ENCODE measurements at places on chromosomes 1 and 21.

- DNase-seq: no peak
Observed at GRCh38 chr1:2382621-2383361, 8.6 kb downstream of the MORN1 start.

DNA sequence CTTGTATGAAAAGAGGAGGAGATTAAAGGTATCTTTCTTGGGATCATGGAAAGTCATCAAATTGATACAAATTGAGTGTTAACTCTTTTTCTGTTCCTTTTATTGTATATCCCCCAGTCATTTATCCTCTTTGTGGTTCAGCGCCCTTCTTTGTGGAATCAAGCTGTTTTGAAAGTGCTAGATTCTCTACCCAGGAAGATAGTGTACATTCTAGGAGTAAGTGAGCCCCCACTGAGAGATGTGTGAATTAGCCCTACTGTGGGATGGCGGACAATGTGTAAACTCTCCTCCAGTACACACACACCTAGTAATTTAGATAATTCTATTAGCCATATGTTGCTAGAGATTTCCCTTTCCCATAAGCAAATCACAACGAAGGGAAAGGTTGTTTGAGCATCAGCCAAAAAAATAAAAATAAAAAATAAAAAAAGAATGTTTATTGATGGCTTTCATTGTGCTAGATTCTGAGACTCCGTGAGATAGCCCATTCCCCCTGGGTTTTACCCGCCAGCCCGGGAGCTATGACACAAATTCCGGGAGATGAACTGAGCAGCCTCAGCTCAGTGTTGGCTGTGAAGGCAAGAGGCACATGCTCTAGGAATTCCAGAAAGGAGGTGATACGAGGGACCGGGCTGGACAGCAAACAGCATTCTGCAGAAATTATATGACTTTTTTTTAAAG is 378.4 kb upstream of the RUNX1 start:
- DNase-seq: no peak

- DNase-seq: no peak
Observed at GRCh38 chr1:11132563-11133293, 33.1 kb upstream of the EXOSC10 start.

- DNase-seq: peak; percentile 88
Observed at GRCh38 chr1:192747943-192748342, 60.9 kb upstream of the RGS2 start.

- peak; percentile 37 for DNase-seq
Observed at GRCh38 chr1:170765712-170766330, 101.9 kb downstream of the PRRX1 start.

DNA sequence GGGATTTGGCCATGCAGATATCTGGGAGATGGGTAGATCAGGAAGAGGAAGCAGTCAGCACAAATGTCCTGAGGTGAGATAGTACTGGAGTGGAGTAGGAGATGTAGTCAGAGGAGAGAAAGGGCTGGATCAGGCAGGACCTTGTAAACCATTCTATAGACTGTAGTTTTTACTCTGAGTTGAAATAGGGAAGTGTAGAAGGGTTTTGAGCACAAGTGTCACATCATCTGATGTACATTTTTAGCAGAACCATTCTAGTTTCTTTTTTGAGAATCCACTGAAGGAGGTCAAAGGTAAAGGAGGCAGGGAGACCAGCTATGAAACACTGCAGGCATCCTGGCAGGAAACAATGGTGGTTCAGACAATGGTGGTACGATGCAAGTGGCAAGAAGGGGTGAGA is 194.6 kb upstream of the RRP15 start:
- DNase-seq: no peak

GRCh38 chr1:116767782-116768382 is 13.7 kb downstream of the CD2 start:
- no peak for DNase-seq

DNA sequence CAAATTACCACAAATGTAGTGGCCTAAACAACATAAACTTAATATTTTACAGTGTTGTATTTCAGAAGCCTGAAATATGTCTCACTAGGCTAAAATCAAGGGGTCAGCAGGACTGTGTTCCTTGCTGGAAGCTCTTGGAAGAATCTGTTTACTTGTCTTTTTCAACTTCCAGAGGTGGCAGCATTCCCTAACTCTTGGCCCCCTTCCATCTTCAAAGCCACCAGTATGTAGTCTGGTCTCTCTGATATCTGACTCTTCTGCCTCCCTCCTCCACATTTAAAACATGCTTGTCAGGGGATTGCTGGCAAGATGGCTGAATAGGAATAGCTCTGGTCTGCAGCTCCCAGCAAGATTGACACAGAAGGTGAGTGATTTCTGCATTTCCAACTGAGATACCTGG is 567.5 kb downstream of the PLA2G4A start:
- DNase-seq: peak; percentile 58

- DNase-seq: no peak
Observed at GRCh38 chr1:163013826-163014600, 55.1 kb upstream of the RGS4 start.

- no peak for DNase-seq
Observed at GRCh38 chr1:67860776-67861175, 27.5 kb upstream of the GNG12 start.

- DNase-seq: no peak
Observed at GRCh38 chr1:31482482-31483011, 69.5 kb downstream of the SERINC2 start.

GRCh38 chr21:46119637-46120271 is 21.8 kb downstream of the COL6A2 start:
- no peak for DNase-seq

DNA sequence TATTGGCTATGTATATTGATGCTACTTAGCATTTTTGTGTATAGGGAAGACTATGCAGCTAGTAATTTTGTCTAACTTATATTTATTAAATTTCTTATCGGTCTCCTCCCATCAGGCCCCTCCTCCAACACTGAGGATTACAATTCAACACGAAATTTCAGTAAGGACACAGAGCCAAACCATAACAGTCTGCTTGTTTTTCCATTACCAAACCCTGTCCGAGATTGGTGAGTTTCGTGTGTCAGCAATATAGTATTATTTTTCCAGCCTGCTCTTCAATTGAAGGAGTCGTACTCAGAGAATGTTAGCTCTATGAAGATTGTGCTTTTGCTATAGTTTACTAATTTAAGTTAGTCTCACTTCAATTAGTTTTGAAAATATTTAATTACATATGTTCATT is 1495.3 kb downstream of the MRPL39 start:
- DNase-seq: no peak

DNA sequence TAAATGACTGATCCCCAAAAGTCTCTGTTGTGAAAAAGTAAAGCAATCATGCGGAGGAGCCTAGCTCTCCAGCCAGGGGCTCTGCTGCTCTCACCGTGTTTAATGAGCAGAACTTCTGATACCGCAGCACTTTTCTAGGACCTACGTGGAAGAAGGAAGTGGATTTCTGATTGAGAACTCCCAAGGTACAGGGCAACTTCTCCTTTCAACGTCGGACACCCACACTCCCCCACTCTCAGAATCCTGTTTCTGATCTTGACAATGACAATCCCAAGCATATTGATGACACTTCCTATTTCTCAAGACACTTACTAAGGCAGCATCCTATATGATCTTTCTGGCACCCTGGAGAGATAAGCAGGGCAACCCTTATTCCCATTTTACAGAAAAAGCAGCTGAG is 78.4 kb downstream of the PROX1 start:
- no peak for DNase-seq

DNA sequence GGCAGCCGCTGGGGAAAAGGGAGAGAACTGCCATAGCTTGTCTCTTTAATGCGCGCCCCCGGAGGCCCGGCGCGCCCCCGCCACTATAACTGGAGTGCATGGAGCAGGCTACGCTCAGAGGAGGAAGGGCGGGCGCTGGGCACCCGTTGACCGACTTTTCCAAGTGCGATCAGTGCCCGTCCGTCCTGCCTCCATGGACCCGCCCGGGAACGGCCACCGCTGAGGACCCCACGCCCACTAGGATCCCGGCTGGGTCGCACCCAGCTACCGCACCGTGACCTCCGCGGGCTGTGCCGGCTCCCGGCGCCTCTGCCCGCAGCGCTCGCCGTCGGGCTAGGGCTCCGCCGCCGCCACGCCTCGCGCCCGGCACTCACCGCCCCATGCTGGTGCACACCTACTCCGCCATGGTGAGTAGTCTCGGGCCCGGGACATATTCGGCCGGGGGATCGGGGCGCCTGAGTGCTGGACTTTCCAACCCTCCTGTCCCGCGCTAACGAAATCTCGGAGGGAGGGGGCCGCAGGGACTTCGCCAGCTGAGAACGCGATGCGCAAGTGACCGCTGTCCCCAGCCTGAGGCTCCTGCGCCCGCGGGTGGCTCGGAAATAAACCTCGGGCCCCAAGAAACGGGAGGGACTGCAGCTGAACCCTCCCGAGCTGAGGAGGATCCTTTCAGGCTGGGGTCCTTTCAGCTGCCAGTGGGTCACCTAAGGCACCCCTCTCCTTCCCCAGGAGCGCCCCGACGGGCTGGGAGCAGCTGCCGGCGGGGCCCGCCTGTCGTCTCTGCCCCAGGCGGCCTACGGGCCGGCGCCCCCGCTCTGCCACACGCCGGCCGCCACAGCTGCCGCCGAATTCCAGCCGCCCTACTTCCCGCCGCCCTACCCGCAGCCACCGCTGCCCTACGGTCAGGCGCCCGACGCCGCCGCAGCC is at the start of gene TFAP2E:
TFAP2E (plus strand) TSS at position 117 of the 927 bp plus-strand sequence; CDS start at position 381, 264 bp downstream.
- DNase-seq: peak; percentile 32

DNA sequence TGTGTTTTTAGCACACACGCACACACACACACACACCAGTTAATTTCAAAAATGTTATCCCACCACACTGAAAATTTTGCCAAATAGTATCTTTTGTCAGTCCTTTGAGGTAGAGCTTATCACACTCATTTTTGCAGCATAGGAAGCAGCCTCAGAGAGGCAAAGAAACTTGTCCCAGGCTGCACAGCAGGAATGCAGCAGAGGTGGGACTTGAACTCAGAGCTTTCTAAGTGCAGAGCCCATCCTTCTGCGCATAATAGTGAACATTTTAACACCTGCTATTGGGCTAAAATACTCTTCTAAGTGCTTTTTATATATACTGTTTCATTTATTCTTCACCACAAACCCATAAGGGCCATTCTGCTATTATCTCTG is 15.0 kb downstream of the FHAD1 start:
- no peak for DNase-seq

GRCh38 chr21:33036430-33037162 is 10.9 kb downstream of the OLIG2 start:
- peak; percentile 9 for DNase-seq

- no peak for DNase-seq
Observed at GRCh38 chr1:114328361-114328904, 174.8 kb upstream of the SYT6 start.

DNA sequence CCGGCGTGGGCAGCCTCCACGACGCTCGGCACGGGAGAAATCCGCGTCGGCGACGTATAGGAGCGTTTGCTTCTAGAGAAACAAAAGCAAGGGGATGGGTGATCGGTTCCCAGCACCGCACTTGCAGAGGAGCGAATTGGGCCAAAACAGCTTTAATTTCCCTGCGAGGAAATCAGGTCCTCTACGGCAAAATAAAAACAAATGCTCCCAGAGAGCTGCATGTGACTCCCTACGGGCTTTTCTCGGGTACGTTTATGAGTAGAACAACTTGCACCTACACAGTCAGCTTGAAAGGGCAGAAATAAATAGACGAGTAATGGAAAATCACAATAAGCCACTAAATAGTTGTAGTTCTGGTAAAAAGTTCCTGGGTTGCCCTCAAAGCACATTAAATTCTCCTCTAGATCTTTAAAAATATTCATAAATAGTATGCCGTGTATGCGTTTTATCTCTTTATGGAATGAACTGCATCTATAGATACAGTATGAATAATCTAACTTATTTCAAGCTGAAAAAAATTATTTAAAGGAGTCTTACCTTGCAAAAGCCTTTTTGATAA is 1.2 kb downstream of the NHLH2 start:
- no peak for DNase-seq

DNA sequence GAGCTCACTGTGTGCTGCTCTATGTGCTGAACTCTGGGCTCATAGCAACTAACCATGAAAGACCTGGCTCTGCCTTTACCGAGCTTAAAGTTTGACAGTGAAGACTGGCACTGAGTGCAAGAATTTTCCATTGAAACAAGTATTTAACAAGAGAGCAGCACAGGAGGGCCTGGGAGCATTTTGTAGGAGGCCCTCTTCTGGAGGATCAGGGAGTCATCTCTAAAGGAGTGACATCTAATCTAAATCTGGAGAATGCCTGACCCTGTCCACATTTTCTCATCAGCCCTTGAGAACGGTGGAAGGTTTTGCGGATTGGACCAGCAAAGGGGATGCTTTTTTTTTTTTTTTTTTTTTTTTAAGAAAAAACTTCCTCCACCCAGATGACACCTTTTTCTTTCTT is 150.8 kb downstream of the ROR1 start:
- DNase-seq: no peak

DNA sequence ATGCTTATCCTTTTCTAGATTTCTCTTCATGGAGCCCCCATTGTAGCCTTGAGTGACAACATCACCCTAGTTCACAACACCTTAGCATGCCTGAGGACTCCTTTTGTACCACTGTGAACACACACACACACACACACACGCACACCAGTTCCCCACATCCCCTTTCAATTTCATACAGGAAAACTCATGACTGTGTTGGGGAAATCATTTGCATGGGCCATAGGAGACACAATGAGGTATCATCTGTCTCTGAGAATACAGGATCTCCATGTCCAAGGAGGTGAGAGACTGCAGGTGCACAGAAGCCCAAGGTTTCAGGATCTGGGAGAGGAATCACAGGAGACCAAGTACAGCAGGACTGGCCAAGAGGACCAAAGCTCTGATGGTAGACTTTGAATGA is 119.7 kb downstream of the TPTE start:
- no peak for DNase-seq

DNA sequence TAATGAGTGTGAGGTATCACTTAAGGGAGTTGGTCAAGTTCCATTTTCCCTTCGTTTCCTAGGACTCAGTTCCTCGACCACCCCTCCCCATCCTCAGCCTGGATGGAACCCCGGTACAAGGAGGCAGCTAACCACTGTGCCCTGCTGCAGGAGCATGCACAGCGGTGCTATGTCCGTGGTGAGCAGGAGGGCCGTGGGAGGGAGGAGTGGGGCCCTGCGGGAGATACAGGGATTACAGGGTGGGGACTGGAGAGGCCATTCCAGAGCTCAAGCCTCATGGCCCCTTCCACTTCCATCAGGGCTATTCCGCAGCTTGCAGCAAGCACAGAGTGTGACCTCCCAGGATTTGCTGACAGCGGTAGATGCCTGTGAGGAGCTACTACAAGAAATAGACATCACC is 25.8 kb downstream of the HYI start:
- DNase-seq: no peak

GRCh38 chr21:37043818-37044217 is 29.1 kb downstream of the PIGP start:
- no peak for DNase-seq

- DNase-seq: no peak
Observed at GRCh38 chr1:19112891-19113696, 97.0 kb downstream of the UBR4 start.

DNA sequence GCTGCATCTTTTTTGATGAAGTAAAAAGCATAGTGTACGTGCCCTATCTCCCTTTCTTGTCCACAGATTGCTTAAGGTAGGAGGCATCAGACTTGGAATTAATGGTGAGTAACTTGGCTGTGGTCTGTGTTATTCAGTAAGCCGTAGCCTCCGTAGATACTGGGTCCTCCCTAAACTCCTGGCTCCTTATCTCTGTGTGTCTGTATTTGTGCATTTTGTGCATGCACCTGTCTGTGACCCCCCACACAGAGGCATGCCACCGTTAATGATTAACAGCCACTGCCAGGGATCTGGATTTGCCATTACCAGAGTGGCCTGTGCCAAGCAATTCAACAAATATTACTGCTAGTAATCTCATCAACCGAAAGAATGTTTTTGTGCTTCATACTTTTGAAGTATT is 31.9 kb downstream of the MAP3K21 start:
- DNase-seq: peak; percentile 42

- peak; percentile 32 for DNase-seq
Observed at GRCh38 chr1:89633248-89633799, 404 bp downstream of the LRRC8C start.

GRCh38 chr1:2832506-2833453 is 31.3 kb upstream of the TTC34 start:
- DNase-seq: no peak
